Activated CD4-positive, alpha-beta T cell treated with anti-CD3 and anti-CD28 coated beads for 24 hours (primary cell): ENCODE measurements at places on chromosomes 5 and 9.

GRCh38 chr5:140565024-140565779, 574 bp downstream of the SLC35A4 start:
- no peak for DNase-seq

GRCh38 chr9:93488244-93488643, 34.9 kb upstream of the FAM120AOS start:
- no peak for DNase-seq

- no peak for DNase-seq
Measured at GRCh38 chr9:127168756-127169574, 46.5 kb upstream of the ANGPTL2 start.

DNA sequence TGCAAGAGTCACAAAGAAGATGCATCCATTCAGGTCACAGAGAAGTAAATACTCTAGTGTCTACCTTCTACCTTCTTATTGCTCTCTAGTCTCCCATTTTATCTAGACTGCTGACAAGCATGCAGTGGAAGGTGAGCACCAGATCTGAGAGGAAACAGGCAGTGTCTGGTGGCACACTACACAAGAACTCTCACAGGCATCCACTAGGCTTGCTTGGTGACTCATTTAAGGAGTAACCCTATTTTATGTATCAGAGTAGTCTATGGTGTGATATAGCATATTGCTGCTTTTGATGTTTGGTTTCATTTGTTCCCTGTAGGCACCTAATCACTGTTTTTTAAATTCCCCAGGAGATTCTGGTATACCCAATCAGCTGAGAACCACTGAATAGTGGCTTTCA, 1.6 kb upstream of the THBS4 start:
- no peak for DNase-seq

DNA sequence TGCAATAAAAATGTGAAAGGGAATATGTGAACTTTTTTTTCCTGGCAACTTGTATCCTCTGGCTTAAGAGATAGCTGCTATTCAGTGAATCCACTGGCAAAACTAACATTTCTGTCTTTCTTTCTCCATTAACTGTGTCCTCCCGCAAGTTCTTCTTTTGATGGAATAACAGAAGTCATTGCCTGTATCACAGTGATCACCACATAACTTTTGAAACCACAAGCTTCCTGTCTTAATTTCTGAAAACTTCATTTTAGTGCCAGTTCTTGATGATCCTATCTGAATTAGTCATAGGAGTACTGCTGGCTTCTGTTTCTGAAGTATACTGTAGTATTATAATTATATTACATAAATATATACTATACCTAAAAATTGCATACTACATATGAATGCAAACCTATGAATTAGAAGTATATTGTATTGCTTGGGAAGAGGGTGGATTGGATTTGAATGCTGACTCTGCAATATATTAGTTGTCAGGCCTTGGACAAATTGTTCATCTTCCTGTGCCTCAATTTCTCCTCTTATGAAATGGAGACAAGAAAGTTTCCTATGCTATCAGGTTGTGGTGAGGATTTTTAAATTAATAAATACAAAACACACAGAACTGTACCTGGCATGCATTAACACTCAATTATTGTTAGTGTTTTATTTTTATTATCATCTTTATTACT, 441.6 kb downstream of the CETN3 start:
- DNase-seq, result no peak

DNA sequence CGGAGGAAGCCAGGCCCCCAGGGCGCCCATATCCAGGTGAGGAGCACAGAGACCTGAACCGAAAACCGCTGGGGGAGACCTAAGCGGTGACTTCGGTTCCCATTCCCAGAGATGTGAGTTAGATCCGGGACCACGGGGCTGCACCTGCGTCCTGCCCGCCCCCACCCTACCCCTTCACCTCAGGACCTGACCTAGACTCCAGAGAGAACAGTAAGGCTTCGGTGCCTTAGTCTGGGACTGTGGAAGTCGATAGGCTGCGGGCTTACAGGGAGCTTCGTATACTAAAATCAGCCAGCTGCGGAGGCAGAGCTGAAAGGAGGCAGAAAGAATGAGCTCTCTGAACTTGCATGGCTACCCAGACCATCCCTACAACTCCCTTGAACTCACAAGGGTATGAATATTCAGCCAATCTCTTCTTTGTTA, 518 bp upstream of the FAM13B start:
- no peak for DNase-seq

- no peak for DNase-seq
Measured at GRCh38 chr5:171898386-171898785, 108.1 kb downstream of the FBXW11 start.

- DNase-seq, result no peak
Measured at GRCh38 chr5:173472164-173472563, 143.9 kb upstream of the STC2 start.

DNA sequence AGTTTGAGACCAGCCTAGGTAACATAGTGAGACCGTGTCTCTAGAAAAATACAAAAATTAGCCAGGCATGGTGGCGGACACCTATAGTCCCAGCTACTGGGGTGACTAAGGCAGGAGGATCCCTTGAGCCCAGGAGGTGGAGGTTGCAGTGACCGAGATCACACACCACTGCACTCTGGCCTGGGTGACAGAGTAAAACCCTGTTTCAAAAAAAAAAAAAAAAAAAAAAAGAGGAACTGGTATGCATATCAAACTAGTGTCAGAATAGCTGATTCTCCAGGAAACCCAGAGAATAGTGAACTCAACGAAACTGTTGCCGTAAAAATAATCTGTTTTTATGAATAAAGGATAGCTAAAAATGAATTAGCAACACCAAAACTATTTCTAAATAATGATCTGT, 126.6 kb upstream of the BASP1 start:
- DNase-seq, result no peak

GRCh38 chr5:107652839-107653607, 17.7 kb downstream of the EFNA5 start:
- DNase-seq, result no peak

DNA sequence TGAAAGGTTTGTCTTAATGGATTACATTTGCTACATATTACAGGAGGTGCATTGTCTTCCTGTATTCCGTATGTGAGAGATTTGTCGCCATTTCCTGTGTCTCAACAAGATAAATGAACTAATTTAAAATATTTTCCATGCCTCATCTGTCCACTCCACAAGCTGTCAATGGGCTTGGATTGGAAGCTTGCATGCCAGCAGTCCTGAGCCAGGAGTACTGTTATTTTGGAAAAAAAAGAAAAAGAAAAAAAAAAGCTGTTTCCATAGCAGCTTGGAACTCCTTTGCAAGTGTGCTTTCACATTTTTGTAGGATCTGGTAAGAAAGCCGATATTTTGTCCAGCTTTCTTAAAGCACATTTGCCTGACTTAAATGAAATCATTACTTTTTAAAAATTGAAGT, 330.8 kb downstream of the KDM4C start:
- no peak for DNase-seq

DNA sequence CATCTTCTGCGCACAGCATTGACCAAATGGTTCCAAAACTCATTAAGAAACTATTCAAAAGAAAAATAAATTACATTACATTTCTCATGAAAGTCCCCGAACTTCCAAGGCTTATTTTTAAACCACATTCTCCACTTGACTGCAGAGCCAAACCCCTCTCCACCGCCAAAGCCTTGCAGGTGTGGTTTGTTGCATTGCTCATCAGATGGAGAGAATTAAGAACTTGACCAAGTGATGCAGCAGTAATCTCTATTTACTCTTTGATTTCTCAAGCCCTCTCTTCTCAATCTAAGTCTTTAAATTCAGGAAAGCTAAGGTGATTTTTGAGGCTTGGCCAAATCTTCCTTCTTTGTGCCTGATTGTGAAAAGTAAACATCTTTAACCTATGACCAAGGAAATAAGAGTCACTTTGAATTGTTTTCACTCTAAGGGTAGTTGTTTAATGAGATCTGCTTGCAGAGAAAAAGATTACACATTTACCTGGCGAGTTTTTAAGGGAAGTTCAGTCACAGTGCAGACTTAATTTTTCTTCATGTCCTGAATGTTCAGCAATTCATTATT, 290.5 kb upstream of the ITGA1 start:
- no peak for DNase-seq

DNA sequence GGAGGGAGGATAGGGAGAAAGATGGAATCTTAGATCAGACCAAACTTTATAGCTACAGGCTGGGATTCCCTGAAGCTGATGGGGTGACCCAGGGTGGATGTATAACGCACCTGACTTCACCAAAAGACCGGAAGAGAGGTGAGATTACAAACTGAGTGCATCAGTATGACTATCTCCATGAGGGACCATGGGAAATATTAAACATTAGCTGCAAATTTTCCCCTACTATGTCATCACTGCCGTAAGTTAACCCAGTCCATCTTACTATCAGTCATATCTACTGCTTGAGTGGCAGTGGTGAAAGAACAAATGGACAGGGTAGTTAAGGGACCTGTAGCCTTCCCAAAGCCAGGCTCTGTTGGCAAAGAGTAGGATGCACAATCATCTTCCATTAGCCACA, 368.3 kb downstream of the EFNA5 start:
- no peak for DNase-seq

- no peak for DNase-seq
Measured at GRCh38 chr5:134145041-134145757, 30.7 kb downstream of the TCF7 start.

DNA sequence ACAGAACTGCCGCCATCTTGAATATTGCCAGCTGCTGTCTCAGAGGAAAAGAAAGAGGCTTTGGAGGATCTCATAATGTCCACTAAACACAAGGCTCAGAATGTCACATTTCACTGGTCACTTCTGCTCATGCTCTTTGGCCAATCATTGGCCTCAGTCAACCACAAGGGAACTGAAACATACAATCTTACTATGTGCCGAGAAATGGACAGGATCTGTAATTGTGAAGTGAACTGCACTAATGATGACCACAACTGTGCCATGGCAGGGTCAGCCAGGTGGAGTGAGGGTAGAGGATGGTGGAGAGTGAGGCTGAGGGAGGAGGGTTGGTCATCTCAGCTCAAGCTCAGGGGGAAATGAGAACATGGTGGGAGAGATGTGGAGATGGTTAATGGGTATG, 32.8 kb downstream of the GDNF start:
- DNase-seq, result no peak

GRCh38 chr5:98065261-98065909, 708.1 kb upstream of the RGMB start:
- DNase-seq, result no peak

DNA sequence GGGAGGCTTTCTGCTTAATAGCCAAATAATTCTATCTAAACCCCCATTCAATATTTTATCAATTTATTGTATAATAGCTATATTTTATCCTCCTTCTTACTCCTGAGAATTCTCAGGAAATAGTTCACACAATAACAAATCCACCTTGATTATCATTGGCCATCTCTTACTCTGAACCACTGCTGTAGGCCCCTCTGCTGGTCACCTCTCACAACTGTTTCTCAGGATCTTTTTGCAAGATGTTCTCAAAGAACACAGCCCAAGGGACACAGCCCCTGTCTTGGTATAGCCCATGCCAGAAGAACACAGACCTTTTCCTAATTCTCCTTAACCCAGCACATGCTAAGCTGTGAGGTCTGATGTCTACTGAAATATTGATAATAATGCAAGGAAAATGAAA, 74.9 kb upstream of the HTR4 start:
- DNase-seq, result no peak

DNA sequence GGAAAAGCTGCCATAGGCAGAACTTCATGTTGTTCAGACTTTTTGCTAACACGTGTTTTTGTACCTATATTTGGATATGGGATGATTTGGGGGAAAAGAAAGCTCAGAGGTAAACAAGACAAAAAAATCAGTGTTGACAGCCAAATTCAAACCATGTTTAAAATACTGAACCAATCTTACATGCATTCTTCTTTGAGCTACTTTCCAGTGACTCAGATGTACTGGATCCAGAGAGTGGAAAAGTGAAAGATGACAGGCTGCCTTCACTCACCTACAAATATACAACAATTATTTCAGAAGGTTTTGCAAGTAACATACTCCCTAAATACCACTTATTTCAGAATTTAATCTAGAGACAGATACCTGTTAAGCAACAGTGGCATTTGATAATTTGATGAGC, 165.7 kb downstream of the MPDZ start:
- DNase-seq, result no peak

GRCh38 chr5:65811004-65811403, 89.0 kb downstream of the NLN start:
- DNase-seq, result no peak

DNA sequence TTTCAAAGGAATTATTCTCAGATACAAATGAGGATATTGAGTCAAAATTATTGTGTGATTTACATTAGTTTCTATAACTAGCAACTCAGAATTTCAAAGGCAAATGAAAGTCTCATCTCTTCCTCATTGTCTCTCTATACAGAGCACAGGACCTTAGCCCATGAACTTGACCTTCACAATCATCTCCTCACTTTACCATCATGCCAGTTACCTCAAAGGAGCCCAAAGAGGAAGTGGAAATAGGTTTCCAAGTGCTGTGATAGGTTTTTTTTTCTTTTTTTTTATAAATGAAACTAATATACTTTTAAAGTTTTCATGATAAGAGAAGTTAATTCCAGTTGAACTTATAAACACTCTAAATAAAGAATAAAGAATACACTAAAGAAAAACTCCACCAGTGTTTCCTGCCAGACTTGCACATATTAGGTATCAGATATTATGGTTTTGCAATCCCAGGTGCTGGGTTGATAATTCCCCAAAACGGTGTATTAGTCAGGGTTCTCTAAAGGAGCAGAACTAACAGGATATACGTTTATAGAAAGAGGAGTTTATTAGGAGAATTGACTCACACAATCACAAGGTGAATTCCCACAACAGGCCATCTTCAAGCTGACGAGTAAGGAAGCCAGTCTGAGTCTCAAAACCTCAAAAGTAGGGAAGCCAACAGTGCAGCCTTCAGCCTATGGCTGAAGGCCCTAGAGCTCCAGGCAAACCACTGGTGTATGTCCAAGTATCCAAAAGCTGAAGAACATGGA, 50.1 kb upstream of the ADAMTS16 start:
- no peak for DNase-seq

GRCh38 chr5:154849264-154849785, 1.1 kb downstream of the FAXDC2 start:
- DNase-seq, result no peak

- DNase-seq, result no peak
Measured at GRCh38 chr9:2923766-2924379, 80.0 kb upstream of the PUM3 start.

- DNase-seq, result peak; percentile 31
Measured at GRCh38 chr5:133245191-133246052, 193.6 kb downstream of the HSPA4 start.

DNA sequence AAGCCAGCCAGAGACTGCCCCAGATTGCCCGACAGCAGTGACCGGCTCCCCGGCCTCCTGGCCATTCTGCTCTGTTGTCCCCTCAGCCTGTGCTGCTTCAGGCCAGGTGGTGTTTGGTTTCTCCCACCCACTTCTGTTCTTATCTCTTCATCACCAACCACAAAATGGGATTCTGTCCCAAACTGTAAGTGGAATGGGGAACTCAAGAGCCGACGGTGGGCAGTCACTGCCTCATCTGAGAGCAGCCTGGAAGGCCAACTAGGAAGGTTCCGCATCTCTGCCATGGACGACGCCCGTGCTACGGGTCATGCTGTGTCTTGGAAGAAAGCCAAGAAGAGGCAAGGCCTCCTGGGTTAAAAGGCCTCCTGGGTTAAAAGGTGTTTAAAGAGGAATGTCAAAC, 219.0 kb upstream of the PIK3R1 start:
- no peak for DNase-seq
